ENCODE measurements at places on chromosomes 2 and 18.
A peak's percentile ranks its signal among the peaks of the same experiment; 100 is the strongest.

- DNase-seq: no peak
Observed at GRCh38 chr18:49279041-49279440, 181.4 kb downstream of the DYM start.

DNA sequence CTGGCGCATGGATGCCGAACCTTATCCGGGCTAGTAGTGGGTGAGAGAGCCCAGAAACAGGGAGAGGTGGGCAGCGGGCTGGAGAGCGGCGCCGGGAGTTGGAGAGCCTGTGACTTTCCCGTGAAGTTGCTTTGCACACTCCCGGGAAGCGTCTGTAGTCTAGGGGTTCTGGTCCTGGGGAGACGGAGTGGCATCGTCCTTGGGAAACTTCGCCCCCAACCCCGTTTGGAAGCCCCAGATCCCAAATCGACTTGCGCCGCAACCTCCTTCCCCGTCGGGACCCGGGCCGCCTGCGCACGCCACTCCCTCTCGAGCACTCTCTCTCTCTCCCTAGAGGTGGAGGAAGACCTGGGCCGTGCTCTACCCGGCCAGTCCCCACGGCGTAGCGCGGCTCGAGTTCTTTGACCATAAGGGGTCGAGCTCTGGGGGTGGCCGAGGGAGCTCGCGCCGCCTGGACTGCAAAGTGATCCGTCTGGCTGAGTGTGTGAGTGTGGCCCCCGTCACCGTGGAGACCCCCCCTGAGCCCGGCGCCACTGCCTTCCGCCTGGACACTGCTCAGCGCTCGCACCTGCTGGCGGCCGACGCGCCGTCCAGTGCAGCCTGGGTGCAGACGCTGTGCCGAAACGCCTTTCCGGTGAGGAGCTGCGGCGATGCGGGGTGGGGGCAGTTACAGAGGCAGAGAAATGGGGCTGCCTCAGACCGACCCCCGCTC, 456 bp downstream of the DOK1 start:
- peak; percentile 58 for DNase-seq

DNA sequence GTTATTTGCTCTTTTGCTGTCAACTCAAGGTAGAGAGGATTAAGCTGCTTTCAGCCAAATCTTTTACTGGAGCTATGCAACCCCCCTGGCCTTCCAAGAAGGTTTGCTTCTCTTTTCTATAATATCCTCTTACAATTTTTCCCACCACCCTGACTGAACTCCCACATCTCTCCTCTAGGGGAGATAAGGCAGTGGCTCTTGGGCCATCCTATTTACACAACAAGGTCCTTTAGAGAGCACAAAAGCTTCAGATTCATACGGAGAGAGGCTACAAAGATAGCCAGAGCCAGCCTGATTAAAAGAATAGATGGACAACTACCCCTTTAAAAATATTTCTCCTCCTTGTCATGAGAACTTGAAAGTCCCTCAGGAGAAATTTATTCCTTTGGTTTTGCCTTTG, 95.7 kb downstream of the TPGS2 start:
- DNase-seq: no peak

DNA sequence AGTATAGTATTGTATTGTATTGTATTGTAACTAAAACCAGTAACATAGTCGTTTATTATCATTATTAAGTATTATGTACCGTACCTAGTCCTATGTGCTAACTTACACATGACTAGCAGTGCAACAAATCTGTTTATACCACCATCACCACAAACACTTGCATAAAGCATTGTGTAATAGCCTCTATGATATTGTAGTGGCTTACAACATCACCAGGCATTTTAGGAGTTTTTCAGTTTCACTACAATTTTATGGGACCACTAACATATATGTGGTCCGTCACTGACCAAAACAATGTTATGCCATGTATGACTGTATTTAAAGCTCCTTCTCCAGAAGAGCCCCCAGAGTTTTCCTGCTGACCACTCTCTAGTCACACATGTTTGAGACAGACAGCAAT, 306.2 kb downstream of the SETBP1 start:
- DNase-seq: no peak

GRCh38 chr2:226838722-226839121, 2.9 kb downstream of the RHBDD1 start:
- DNase-seq: no peak

GRCh38 chr2:168632709-168633121, 169.7 kb upstream of the NOSTRIN start:
- no peak for DNase-seq

- no peak for DNase-seq
Observed at GRCh38 chr2:160826496-160826895, 332.9 kb upstream of the RBMS1 start.

DNA sequence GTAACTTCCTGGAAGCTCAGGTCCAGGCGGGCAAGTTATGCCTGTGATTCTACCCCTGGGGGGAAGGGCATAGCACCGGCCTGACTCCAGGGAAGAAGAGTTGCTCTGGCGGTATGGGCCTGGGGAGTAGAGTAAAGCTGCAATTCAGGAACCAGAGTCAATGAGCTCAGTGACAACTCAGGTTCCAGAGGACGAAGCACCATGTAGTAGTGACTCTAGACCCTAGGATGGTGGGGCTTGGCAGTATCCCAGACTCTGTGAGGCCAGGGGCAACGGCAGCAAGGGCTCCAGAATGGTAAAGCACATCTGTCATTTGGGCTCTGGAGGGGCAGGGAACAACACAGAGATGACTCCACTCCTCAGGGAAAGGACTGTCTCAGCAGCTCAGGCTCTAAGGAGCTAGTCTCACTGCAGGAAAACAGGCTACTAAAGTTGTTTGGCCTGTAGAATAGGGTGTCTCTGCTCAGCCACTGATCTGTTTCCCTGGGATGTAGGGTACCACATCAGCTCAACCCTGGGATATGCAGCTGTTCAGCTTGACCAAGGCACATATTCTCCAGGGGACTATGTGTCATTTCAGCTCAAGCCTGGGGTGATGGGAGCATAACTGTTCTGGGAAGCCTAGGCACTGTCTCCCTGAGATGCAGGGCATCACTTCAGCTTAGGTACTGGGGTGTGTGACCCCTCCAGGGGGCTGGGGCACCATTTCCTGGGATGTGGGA, 36.2 kb upstream of the RHOB start:
- DNase-seq: no peak

DNA sequence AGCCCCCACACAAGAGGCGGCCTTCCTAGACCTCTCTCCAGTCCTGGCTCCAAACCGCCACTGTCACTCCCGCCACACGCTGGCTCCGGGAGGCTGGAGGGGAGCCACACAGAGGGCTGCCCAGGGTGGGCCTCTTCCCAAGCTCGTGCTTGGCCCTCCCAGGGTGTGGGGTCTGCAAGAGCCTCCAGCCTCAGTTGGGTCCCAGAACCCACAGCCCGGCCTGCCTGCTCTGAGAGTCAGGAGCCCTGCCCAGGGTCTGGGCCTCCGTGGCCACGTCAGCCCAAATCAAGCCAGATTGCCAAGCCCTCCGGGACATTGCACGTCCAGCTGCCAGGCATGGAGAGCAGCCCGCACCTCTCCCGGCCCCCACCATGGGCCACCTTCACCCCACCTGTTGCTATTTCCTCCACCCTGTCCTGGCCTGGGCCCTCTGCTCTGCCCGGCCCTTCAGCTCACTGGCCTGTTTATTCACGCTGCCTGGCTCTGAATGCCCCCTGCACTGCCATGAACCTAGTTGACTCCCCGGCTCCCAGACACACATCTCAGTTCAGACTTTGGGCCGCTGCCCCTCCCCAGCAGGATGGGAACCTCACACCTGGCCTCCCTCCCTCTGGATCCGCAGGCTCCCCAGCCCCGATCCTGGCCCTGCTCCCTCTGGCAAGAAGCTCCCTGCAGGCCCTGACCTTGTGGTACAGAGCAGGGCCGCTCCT, 61.0 kb downstream of the BIN1 start:
- DNase-seq: no peak

DNA sequence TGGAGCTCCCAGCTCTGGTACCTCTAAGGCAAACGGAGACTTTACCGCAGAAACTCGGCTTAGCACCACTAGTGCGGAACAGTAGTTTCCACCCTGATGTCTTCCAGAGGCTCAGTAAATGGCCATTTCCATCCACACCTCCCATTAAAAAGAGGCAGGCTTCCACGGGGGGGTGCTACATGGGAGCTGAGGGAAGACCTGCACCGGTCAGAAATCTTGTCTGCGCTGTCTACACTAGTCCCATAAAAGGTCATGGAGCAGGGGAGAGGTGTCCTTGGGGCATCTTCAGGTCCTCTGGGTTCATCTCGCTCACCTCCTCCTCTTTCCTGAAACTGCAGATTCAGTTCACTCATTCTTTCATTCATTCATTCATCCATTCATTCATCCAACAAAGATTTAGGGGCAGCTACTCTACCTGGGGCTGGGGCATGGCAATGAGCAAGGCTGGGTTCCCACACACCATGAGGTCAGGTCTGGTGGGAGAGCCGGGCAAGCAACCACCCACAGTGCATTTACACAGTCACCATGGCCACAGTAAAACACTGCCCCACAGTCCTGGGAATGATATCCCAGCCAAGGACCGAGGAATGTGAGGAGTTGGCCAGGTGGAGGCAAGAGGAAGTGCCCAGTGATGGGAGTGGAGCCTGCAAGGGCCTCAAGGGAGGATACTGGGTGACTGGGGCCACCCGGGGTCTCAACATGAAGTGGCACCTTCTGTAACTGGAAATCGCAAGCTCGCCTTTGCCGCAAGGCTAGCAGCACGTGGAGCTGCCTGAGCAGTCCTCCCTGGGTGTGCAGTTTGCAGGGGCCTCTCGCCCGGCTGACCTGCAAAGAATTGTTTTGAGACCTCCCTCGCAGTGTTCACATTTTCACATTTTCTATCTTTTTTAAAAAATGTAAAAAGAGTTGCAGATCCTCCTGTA, 180.2 kb upstream of the RAB6C start:
- no peak for DNase-seq

- no peak for DNase-seq
Observed at GRCh38 chr18:3796434-3796833, 346.5 kb downstream of the TGIF1 start.

GRCh38 chr2:209424781-209425470, 1.1 kb downstream of the MAP2 start:
- DNase-seq: no peak

GRCh38 chr18:58893388-58894099, 28.9 kb downstream of the ZNF532 start:
- DNase-seq: no peak

GRCh38 chr2:15311926-15312325, 249.2 kb downstream of the NBAS start:
- DNase-seq: no peak

DNA sequence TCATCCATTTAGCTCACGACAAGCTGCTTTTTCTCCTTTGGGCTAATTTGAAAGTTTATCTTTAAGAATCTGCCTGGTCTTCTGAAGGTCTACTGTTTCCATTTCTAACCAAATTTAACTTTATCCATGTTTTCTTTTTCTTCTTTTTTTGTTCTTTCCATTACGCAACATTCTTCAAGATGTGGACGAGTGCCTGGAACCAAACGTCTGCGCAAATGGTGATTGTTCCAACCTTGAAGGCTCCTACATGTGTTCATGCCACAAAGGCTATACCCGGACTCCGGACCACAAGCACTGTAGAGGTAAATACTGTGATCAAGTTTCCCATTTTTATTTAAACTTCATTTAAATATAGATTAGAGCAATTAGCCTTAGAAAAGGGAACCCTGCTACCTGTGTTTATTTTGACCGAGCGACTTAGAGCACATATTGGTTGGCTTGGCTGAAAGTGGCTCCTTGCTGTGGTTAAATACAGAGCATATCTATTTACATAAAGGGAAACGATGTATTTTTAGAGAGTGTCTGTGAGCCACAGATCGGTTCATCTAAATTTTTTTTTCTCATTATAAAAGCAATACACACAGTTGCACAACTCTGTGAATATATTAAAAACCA, 183.4 kb upstream of the RASGRP3 start:
- DNase-seq: no peak

DNA sequence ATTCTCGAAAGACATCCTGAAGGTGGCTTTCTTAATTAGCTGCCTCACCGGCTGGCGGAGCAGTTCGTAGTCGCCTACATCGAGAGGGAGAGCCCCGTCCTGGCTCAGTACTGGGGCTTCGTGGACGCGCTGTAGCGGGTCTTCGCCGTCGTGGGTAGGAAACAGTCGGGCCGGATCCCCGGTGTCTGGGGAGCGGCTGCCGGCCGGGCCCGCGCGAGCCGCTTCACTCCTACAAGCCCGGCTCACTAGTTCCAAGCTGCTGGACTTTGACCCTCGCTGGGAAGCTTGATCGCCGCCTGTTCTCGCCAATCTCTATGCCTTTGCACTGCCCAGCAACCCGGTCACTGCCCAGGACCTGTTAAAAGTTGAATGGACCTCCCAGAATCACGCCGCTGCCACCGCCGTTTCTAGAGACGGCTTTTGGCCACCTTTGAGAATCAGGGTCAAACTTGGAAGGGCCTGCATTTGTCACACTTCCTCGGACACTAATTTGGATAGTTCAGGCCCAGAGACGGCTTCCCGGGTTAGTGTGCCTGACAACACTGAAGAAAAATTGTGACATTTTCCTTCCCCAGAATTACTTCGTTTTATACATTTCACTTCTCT, 41.4 kb upstream of the AKAIN1 start:
- peak; percentile 43 for DNase-seq

DNA sequence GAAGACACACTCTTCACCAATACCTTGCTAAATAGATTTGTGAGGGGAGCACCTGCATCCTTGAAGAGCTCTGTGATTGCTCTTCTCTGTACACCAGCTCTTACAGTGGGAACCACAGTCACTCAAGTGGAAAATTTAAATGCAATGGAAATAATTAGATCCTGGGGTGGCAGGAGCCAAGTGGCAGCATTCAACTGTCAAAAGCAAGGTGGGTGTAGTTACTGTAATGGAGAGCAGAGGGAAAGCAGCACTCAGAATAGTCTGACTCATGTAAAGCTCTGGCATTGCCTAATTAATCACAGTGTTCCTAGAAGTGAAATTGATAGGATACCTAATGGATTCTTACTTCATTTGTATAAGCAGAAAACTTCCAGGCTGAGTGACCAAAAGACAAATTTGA, 245.8 kb downstream of the KCNE4 start:
- DNase-seq: no peak

- no peak for DNase-seq
Observed at GRCh38 chr2:2847209-2847676, 516.2 kb upstream of the MYT1L start.

GRCh38 chr2:145561152-145561551, 1041.2 kb upstream of the ZEB2 start:
- no peak for DNase-seq

Measured in DND-41 (cell line).